ENCODE measurements at places on chromosomes 7 and 10.

DNA sequence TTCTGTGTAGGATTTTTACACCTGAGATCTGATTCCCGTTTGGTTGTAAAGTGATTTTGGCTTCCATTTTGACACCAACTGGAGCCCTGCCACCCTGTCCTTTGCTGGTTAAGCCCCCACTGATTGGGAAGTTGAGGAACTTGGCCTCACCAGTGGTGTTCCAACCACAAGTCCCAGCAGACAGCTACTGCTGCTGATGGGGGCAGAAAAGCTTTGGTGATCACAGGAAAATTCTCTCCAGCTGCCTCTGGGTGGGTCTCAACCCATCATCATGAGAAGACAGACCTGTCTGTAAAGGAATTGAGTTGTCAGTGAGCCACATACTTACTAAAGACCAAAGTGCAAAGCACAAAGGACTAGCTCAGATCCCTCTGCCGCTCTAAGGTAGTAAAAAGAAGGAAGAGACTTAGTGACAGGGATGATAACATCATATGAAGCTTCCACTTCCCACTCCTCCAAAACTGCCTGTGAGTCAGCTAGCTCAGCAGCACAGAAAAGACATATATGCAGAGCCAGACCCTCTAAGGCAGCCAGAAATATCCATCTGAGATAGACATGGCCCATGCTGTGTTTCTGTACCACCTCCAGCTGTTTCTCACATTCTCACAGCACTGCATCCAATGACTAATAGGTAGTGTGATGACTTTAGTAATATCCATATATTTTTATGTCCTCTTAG lies 22.4 kb upstream of the LRRC17 start:
- no peak for DNase-seq

- DNase-seq, result no peak
These were observed 94.2 kb downstream of the ST7 start for GRCh38 chr7:117047496-117047895.

DNA sequence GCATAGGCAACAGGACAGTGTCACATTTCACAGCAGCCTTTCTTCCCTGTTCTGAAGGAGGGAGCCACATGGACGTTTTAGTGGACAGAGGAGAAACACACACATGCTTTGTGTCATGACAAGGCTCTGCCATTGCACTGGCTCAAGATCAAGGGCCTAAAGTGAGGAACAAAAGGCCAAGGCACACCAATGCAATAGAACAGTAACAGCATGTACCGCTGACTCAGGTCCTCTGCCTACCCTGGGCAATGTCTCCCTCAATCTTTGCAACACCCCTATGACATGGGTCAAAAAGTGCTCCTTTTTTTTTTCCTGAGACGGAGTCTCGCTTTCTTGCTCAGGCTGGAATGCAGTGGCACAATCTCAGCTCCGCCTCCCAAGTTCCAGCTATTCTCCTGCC lies 57.8 kb upstream of the SDK1 start:
- DNase-seq, result no peak

DNA sequence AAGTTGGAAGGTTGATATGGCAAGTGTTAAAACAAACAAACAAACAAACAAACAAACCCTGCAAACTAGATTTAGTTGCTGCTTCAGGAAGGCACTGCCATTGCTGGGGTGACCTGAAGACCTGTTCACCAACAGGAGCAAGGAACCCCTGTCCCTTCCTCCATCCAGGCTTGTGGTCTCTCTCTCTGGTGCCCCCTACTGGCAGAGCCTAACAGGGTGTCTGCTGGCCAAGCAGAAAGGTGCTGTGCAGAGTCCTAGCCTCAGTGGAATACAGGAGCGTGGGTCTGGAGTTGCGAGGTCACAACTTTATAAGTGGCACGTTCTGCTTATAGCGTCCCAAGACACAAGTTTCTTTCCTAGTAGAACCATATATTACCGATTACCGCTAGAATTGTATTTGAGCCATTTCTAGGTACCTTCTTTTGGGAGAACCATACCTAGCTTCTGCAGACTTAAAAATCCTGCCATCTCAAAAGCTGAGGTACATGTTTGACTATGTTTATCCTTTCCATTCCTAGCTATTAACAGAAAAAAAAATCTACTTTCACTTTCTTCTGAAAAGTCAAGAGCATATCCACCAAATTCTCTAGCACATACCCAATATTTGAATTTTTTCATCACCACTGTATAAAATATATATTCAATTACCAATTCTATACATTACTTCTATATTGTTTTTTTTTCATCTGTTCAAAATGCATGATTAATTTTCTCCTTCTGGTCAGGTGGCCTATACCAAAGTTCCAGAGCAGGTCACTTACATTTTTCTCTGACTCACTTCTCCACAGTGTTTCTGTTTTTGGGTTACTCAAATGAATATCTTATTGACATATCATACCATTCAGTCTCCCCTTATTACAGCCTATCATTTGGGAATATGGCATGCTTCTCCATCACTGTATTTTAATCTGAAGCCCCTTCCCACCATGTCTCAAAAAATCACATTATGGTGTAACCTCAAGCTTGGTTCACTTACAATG lies 29.1 kb upstream of the CALD1 start:
- DNase-seq, result peak; percentile 13

DNA sequence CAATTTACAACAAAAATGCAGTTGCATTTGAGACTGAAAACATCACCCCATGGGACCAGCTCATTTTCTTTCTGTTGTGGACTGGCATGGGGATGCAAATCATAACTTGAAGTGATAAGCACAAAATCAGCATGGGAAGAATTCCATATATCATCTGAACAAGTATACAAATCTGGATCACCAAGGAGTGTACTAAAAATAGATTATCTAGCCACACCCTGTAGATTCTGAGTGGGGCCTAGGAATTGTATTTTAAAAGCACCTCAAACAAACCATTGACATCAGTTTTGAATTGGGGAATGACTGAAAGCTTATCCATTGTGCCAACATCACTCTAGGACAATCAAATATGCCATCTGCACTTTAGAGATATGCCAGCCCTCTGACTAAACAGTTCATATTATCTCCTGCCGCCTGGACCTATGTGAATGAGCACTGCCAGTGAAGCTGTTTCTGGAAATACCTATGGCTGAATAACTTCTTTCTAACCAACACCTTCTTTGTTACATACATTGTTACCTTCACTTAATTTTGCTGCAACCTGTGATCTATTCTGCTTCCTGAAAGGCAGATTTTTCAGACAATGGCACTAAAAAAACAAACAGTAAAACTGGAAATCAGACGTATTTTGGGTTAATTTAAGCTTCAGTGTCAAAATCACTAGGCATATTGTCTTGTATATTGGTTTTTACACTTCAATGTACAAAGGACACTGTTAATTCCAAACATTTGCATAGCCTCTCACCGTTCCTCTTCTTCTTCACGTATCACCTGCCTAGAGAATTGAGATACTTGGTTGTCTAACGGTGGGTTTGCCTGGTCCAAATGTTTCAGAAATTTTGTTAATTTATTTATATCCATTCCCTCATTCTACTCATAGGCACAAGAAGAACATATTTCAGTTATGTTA lies 42.4 kb upstream of the HGF start:
- DNase-seq, result peak; percentile 76

GRCh38 chr10:69516316-69516715 lies 56.9 kb downstream of the NEUROG3 start:
- DNase-seq, result peak; percentile 42

DNA sequence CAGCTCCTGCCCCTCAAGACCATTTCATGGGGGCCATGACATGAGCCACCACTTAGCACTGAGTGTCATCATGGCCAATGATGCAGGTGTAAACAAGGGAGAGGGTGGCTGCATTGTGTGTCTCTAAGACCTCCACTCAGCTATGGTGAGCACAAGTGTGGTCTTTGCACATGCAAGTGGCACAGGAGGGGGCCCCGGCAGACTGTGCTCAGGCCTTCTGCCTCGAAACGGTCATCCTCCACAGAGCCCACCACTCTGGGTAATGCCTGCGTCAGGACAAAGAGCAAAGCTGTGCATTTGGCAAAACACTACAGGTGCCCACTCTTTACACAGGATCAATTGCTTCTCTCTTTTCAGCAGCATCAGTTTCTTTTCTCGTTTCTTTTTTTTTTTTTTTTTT lies 125.5 kb downstream of the SH3PXD2A start:
- no peak for DNase-seq

GRCh38 chr7:55649238-55649637 lies 76.9 kb upstream of the VOPP1 start:
- DNase-seq, result no peak

GRCh38 chr10:84798312-84798711 lies 469.9 kb downstream of the CCSER2 start:
- DNase-seq, result peak; percentile 29

DNA sequence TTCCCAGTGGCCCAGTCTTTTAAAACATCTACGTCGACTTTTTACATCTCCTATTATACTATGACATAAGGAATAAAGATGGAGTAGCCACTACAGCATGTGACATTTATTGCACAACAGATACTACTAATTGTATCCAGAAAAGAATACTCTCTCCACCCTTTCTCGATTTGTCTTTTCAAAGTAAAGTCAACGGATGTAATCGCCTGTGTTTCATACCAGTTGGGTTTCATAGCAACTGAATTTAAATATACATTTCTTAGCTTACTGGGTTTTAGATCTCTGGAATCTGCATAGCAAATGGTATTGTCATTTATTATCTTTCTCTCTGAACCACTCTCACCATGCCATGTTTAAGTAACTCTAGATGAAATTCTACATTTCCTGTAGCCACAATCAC lies 86.4 kb upstream of the TRIL start:
- no peak for DNase-seq

DNA sequence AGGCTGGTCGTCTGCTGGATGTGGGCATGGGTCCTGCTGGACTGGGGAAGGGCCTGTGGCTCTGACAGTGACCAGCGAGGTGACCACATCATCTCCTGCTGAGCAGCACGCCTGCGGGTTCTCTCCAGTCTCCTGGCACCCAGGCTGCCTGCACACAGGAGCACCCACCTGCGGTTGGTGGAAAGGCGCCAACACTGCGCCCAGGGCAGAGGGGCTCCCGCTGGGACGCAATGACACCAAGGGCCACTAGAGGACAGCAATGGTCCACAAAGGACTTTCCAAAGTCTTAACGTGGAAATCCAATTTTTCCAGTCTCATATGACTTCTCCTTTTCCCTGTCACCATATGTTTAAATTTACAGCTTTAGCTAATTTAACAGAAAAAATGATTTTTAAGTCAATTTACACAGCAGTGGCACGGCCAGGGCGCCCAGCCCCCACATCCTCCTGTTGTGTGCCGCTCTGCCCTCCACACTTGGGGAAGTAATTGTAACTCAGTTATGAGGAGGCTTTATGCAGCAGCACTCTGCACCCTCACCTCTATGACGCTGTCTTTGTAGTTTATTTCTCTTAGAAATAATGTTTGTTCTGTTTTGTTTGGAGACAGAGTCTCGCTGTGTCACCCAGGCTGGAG lies 38.1 kb downstream of the CFAP46 start:
- DNase-seq, result no peak

DNA sequence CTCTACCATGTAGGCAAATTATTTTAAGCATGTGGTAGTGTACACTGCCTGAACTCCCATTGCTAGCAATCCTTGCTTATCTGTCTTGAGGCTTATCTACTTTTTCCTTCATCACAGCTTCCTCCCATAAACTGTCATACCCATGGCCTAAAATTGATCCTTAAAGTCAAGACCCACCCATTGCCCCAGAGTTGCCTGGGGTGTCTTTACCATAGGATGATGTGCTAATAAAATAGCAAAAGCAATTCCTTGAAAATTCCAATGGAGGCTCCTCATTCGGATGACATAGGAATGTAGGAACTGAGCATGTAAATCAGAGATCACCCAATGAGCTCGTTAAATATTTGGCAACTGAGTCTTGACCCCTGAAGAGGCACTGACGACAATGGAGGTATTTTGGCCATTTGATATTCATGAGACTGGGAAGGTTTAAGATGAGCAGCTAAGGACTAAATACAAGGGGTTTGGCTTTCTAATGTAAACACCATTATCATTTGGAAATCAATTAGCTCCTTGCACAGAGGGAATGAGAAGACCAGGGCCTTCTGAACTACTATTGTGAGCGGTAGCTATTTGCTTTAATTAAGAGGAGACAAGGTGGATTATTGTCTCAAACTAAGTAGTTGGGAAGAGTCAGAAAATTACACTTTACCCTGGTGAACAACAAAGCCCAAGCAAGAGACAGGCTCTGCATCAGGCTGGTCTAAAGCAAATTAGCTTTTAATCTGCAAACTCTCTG lies 234.9 kb downstream of the GATA3 start:
- DNase-seq, result no peak

GRCh38 chr10:74822101-74822500 lies 4.3 kb upstream of the KAT6B start:
- peak; percentile 64 for DNase-seq

- DNase-seq, result no peak
These were observed 29.4 kb upstream of the ANAPC16 start for GRCh38 chr10:72186258-72186981.
